ENCODE measurements at places on chromosomes 6 and 20.
A peak's percentile ranks its signal among the peaks of the same experiment; 100 is the strongest.

DNA sequence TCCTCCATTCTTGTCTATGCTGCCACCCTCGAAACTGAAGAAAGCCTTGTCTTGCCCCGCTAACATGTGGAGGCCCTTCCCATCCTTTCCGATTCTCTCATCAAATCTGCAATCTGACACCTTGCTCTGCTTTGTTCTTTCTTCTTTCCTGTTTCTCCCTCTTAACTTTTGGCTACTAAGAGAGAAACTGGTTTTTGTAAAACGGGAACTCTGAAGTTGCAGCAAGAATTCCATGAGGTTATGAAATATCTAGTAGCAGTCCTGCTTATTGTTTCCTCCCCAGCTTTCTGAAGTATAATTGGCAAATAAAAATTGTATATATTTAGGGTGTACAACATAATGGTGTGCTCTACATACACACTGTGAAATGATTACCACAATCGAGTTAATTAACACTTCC lies 80.2 kb downstream of the MAP7 start:
- DNase-seq: no peak

GRCh38 chr6:107458672-107459282 lies 587 bp downstream of the PDSS2 start:
- DNase-seq: peak; percentile 35

GRCh38 chr6:132400555-132400882 lies 756 bp downstream of the MOXD1 start:
- DNase-seq: no peak

DNA sequence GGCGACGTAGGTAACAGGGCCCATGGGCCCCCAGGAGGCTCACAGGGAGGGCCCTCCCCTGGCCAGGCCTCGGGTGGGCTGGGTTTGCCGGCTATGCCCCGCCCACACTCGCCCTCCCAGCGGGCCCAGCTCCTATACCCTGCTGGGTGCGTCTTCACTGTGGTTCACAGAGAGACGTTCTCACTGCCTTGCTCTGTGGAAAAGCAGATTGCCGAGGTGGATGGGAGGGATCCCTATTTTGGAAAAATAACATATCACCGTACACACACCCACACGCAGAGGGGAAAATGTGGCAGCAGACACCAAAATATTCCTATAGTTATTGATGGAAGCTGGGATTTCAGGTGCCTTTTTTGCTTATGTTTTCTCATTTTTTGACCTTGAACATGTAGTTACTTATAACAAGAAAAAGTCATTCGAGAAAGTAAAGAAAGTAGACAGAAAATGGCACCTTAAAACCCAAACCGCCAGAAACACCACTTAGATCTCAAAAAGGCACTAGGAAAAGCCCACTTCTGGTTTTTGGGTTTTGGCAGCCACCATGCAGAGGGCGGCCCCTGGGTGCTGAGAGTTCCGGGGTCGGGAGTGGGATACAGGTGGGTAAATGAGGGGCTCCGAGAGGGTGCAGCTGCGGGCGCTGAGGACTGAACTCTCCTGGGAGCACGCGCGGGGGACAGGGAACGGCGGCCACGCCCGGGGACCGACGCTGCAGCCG lies 49.4 kb downstream of the TMEM242 start:
- peak; percentile 56 for DNase-seq

- DNase-seq: no peak
Measured at GRCh38 chr6:137332637-137333280, 113.6 kb upstream of the IFNGR1 start.

DNA sequence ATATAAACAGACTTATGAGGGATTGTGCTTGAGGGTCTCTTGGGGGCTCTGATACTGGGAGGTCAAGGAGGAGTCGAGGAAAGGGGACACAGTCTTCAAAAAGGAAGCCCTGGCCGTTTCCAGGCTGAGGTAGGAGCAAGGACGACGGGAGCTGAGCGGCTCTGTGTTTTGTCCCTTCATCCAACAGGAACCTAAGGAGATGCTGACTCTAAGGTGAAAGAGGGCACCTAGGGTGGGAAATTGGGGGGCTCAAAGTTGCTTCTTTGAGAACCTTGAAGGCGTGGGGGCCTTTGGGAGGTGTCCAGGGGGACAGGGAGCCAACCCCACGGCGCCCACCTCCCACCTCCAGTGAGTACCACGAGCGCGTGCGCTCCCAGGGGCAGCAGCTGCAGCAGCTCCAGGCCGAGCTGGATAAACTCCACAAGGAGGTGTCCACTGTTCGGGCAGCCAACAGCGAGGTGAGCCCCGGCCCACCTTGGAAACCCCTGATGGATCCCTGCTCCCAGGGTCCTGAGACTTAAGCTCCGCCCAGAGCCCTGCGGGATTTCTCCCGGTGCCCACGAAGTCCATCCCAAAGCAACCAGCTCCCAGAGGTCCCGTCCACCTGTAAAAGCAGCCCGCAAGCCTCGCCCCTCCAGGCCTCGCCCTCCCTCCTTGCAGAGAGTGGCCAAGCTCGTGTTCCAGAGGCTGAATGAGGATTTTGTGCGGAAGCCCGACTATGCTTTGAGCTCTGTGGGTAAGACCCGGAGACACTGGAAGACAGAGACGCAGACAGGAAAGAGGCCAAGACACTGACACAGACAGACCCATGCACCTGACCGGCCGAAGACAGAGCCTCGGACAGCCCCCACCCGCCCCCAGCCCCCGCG lies 2.9 kb downstream of the SPAG4 start:
- DNase-seq: peak; percentile 51

DNA sequence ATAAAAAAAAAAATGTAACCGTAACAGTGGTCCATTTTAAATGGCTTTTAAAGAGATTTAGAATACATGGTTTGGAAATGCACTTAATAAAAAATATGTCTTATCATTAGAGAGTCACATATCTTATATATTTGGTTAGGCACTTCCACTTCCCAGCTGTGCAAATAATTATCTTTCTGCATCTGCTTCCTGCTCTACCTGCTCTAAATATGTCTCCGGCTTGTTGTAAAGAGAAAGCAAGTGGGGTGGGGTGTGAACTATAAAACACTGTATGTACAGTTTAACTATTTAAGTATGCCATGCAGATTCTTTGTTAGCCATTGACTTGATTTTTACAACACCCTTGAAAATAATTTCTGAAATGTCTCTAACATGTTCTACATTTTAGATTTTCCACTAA lies 106.3 kb downstream of the NKAIN2 start:
- no peak for DNase-seq

GRCh38 chr20:44646641-44647274 lies 4.7 kb downstream of the ADA start:
- DNase-seq: no peak

DNA sequence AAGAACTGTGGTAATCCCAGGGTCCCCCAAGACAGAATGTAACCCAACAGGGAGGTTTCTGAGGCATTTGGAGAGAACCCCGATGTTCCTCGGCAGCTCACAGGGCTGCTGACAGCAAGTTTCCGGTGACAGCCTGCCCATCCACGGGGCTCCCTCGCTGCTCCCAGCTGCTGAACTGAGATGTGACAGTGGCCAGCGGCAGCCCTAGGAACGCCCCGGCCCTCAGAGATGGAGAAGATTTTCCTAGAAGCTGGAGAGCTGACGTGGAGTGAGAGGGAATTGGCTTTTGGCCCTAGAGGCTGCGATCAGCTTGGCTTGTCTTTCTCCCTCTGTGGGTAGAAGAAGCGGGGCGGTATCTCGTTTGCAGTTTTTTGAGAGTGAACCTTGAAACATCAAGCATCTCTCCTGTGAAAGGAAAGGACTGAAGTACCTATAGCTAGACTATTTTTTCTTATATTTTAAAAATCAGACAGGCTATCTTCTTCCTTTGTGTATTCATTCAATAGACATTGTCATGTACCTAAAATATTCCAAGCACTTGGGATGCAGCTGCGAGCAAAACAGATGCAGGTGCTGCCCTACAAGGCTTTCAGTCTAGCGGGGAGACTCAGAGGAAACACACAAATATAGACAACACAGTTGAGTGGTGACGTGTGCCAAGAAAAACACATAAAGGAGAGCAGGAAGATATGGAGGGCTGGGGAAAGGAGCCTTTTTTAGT lies 28.4 kb upstream of the NFATC2 start:
- peak; percentile 9 for DNase-seq

GRCh38 chr6:163538331-163538730 lies 123.8 kb downstream of the QKI start:
- no peak for DNase-seq
